Right renal pelvis (tissue), 4 donors: ENCODE measurements at places on chromosomes 16 and 17.

DNA sequence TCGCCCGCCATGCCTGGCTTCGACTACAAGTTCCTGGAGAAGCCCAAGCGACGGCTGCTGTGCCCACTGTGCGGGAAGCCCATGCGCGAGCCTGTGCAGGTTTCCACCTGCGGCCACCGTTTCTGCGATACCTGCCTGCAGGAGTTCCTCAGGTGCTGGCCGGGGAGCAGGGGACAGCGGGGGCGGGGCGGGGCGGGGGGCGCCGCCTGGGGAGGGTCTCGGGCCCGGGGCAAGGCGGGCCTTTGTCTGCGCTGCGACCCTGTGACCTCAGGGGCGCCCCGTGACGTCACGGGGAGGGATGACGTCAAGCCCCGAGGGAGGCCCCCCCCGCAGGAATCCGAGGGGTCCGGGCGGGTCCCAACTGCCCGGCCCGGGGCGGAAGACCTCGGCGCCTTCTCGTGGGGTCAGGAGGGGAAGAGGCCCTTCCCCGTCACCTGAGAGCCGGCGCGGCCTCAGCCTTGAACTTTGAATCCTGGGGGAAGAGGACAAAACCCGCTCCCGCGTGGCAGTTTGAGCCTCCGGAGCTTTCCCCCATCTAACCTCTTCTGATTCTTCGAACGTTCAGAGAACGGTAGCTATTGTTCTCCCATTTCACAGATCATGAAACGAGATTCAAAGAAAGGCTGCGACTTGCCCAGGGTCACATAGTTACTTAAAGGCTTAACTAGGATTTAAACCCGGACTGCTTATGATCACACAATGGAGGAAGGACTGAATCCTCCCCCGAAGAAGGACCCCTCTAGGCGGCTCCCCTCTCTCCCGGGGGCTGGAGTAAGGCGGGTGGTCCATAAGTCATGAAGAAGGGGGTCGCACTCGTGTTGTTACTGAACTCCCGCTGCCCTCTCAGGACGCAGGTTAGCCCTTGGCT, 527 bp downstream of the TRAF4 start:
- DNase-seq: no peak

GRCh38 chr16:75471723-75472633, 7.5 kb upstream of the TMEM170A start:
- DNase-seq: no peak

DNA sequence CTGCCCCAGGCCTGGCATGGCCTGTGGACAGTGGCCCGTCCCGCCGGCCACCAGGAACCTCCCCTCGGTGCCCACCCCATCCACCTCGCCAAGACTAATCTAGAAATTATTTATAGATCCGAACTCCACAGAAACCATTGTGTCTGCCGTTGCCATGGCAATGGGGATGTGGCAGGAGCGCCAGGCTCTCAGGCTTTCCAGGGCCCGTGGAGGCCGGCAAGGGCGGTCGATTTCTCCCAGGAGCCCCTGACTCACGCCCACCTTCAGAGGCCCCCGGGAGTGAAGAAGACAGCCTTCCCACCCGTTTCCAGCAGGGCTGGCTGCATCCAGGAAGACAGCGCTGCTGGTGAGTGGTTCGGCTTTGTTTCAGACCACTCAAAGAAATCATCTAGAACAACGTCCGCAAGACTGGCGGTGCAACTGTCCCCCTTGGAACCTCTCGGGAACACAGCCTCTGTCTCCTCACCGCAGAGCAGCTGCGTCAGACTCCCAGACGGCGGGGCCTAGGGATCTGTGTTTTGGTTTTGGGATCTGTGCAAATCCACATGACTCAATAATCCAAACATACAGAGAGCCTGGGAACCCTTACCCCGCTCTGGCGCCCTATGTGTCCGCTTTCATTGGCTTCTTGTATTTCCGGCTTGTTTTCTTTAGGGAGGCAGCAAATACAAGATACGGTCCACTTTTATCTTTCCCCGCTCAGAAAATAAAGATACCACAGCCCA, 48.5 kb upstream of the ZCCHC14 start:
- no peak for DNase-seq

- no peak for DNase-seq
Observed at GRCh38 chr17:64947152-64947551, 27.9 kb upstream of the LRRC37A3 start.

GRCh38 chr17:64282753-64283080, 19.7 kb upstream of the TEX2 start:
- DNase-seq: no peak

DNA sequence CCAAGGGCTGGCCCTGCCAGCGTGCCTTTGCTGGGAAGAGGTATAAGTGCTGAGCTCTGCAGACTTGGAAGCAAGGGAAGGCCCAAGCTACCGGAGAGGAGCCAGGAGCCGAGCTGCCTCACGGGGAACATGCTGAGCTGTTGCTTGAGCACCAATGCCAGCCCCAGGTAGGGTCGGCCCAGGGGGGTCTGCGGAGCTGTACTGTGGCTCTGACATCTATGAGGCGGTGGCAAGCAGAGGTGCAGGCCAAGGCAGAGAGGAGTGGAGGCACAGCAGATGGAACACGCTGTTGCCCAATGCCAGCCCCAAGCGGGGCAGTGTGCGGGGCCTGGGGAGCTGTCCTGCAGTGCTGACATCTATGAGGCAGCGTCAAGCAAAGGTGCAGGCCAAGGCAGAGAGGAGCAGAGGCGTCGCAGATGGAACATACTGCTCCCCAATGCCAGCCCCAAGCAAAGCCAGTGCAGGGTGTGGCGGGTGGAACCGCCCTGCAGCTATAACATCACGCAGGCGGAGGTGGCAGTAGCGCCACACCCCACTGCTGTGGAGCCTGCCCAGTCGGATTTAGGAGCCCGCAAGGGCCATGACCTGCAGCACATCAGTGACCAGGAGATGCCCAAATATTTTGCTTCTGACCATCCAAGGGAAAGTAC, 10.0 kb downstream of the GGA2 start:
- DNase-seq: no peak

GRCh38 chr16:10762336-10763016, 18.8 kb downstream of the NUBP1 start:
- no peak for DNase-seq

- DNase-seq: no peak
Observed at GRCh38 chr16:78794581-78795250, 695.3 kb downstream of the WWOX start.

DNA sequence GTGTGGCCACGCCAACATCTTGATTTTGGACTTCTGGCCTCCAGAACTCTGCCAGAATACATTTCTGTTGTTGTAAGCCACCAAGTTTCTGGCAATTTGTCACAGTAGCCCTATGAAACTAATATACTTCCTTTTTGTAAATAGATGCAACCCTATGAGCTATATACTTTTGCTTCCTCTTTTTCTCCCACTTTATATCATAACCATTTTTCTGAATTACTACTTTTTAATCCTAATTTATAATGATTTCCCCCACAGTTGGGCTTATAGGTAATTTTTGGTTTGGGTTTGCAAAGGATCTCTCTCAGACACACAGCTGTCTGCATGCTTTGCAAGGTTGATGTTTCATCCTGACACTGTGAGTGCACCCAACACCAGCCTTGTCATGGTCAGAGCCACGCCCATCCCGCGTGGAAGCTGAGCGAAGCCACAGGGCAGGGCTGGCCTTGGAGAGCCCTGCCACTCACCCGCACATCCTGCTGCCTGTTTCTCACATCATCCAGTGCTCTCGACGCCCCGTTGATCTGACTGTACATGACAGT, 5.8 kb downstream of the TRIM25 start:
- DNase-seq: no peak

GRCh38 chr16:18003033-18003432, 333.5 kb downstream of the NPIPA8 start:
- no peak for DNase-seq

- DNase-seq: no peak
Observed at GRCh38 chr17:64205804-64206203, 57.3 kb downstream of the TEX2 start.

DNA sequence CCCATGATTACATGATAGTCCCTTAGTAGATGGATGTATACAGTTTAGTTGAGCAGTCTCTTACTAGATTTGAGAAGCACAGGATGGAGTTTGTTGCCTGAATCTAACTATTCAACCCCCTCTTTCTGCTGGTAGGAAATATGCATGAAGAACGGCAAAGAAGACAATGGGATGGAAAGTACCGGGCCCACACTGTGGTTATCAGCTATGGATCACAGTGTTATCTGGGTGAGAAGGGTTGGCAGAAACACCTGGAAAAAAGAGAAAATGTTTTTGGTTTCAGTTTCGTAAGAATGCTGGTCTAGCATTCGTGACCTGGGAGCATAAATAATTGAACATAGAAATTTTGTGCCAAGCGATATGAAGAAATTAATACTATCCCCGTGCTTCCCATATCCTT, 53.1 kb downstream of the ANKFN1 start:
- no peak for DNase-seq

DNA sequence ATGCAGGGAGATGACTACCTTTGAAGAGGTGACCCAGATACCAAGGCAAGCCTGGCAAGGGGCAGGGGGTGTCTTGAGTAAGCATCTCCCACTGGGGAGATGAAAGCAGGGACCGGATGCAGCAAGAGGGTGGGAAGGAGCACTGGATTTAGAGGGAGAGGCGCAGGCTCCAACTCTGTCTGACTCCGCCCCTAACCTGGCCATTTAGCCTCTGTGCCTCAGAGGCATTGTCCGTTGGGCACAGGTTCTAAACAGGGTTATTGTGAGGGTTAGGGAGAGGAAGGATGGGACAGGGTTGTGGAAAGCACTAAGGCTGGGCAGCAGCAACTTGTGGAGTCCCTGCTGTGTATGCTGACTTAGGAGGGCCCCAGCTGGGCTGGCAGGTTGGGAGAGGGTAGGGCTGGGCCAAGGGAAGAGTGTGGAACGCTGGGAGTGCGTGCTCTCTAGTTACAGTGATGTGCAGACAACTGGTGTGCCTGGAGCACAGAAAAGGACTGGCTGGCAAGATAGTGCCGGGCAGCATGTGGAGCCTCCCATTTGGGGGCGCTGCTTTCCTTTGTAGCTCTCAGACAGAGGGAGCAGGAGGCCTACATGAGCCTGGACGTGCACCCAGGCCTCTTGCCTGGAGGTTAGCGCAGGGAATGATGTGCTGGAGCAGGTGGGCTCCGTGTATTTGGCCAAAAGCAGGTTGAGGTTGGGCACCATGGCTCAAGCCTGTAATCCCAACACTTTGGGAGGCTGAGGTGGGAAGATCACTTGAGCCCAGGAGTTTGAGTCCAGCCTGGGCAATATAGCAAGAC, 26.2 kb downstream of the TBX2 start:
- DNase-seq: no peak

DNA sequence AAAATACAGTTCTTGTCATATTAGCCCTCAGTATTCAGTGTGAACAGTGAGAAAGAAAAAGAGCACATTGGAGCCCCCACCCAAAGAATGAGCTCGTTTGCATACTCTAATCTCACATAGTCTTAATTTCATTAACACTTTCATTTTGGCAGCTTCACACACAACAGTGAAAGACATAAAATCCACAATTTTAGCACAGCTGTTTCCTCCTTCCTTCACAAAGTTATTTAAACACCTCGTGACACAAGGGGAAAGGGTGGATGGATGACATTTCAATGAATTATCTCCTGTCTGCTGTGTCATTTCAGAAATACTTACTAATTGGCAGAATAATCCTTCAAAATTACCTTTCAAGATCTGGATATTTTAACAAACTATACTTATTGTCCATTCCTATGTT, 299.3 kb downstream of the KCNJ2 start:
- DNase-seq: no peak

DNA sequence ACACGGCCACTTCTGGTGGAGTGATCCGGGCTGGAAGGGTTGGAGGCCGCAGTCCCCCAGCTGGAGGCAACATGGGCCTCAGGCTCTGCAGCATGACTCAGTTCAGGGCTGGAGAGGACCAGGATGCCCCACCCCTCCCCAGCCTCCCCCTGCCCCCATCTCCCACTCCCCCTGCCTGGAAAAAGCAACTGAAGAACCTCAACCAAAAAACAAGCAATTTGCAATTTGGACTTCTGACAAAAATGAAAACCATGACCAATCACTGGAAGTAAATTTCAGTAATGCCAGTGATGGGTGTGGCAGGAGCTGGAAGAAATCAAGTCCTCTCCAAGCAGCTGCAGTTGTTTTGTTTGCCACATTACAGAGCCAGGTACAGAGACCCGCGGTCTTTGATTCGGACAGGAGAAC, 6.6 kb upstream of the MIF4GD start:
- no peak for DNase-seq

DNA sequence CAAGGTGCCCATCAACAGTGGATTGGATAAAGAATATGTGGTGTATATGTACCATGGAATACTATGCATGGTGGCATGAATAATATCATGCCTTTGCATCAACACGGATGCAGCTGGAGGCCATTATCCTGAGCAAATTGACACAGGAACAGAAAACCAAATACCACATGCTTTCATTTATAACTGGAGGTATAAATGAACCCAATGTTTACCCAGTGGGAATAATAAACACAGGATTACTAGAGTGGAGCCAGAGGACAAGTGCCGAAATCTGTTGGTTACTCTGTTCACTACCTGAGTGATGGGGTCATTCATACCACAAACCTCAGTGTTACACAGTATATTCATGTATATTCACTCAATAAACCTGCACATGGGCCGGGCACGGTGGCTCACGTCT, 125.2 kb downstream of the CDH11 start:
- DNase-seq: no peak

DNA sequence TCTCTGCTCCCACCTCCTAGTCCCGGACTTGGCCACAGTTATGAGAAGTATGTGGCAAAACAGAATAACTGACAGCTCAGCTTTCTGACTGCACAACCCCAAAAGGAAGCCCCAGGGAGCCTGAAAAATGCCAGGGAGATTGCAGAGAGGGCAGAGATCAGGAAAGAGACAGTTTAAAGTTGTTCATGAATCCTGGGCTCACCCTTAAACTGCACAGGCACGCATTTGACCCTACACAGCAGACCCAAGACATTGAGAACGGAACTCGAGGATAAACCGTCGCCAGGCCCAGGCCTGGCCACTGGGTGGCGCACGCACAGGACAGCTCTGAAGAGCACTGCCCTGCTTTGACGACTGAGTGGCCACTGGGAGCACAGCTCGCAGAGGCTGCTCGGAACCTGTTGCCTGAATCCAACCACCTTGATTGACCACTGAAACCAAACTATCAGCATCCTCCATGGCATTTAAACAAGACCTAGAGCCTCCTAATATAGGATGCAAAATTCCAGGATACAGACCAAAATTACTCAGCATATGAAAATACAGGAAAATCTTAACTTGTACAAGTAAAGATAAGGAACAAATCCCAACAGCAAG, 114.0 kb downstream of the C16orf95 start:
- DNase-seq: peak; percentile 52

- no peak for DNase-seq
Observed at GRCh38 chr17:14792746-14793145, 472.4 kb downstream of the PMP22 start.

DNA sequence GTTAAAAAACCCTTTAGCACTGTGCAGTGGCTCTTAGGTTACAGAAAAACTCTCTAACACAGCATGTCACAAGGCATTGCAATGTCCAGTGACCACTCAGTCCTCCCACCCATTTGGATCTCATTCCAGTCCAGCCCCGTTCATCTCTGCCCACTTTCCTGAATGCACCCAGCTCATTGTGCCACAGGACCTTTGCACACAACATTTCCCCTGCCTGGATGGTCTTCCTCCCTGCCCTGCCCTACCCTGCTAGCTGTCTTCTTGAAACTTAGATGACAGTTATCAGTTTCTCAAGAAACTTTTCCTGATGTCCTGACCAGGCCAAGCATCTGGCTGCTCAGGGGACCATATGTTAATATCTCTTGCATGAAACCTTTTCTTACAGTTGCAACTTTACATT, 67.2 kb downstream of the WWP2 start:
- no peak for DNase-seq
